ENCODE measurements at places on chromosomes 4 and X. TPM values are rescaled to one million over a fixed set of nuclear protein-coding genes. Genes with fewer than 3 reads are reported as not detected.

DNA sequence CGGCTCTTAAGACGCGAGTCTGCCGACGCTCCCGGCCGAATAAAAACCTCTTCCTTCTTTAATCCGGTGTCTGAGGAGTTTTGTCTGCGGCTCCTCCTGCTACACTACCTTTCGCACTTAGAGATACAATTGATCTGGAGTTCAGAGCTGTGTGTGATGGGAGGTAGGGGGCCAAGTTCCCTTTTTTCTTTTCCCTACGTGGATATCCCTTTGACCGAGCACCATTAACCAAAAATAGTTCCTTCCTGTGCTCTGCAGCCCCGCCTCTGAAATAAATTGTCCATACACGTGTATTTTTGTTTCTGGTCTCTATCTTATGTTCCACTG is 555 bp upstream of the PGM2 start:
- no peak for DNase-seq

The PF4V1 gene
- total RNA-seq = not detected

DNA sequence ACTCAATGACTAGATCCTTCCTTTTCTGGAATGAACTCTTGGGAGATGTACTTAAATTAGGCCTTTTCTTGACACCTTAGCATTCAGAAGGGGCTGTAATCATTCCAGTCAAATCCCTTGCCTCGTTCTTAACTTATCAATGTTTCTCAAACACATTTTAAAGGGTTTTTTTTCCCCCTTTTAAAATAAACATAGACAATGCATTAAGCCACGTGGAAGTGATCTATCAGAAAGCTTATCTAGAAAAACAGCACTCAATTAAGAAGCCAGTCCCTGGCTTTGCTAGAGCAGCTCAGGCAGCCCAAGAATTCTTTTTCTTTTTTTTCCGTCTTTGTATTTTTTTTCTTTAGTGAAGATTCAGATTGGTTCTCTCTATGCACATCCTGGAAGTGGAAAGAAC is 118.2 kb downstream of the PCDH7 start:
- DNase-seq = no peak

- no peak for DNase-seq
Observed at GRCh38 chrX:111365770-111366325, 46.1 kb downstream of the DCX start.

GRCh38 chr4:72283357-72283756 is 251.6 kb downstream of the NPFFR2 start:
- DNase-seq = no peak

DNA sequence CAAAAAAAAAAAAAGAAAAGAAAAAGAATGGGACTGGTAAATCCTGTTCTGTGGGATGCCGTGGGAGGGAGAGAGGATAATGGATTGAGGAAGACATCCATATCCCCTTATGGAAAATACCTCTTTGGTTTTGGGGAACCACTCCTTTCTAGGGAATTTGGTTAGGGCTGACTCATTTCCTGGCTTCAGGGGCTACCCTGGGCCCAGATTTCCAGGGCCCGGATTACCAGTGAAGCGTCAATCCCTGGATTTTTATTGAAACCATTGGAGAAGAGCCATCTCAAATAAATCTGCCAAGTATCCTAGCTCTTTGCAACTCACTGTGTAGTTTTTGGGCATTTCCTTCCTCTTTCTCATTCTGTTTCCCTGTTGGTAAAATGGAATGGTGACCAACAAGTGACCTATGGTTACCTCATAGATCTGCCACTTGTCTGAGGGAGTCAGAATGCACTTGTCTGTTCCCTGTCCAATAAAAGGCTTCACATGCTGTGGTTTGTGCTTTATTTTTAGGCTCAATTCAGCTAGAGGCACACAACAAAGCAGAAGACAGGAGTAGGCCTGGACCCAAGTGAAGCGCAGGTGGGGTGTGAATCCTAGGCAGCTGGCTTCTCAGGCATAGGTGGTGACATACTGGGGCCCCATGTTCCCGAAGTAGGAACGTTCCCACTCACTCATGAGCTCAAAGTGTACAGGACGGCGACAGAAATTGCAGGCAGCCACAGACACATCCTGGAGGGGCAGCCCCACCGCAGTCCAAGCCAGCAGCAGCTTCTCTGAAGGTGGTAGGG is 8.6 kb downstream of the APEX2 start:
- no peak for DNase-seq

All from Right ventricle myocardium superior (tissue), 1 donor.